ENCODE measurements at places on chromosomes 2 and 18.

DNA sequence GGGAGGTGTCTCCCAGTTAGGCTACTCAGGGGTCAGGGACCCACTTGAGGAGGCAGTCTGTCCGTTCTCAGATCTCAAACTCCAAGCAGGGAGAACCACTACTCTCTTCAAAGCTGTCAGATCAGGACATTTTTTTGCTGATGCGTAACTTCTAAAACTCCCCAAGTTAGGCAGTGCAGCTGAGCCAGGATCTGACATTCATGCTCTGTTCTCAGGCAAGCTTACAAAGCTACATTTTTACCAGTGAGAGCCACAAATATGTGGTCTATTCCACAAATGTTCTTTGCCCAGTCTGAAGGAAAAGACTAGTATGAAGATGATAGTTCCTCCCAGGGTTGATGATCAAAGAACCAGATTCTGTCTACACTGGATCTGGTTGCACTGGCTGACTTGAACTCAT, 184.1 kb downstream of the MTCL1 start:
- DNase-seq = no peak

- DNase-seq = no peak
These were observed 226.1 kb downstream of the DOK6 start for GRCh38 chr18:69626643-69627242.

DNA sequence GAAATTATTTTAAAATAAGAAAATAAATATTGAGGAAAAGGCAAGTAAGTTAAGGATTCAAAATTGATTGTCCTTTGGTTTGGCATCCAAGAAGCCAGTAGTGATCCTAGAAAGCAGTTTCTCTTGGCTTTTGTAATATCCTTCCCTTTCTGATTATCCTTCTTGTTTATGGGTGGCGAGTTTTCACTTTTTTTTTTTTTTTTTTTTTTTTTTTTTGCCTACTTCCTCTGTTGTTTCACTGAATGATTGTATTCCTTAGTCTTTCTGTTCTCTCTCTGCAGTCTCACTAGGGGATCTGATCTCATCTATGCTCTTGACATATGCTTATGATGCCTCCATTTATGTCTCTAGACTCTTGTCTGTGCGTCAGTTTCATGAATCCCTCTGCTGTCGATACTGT, 4.2 kb downstream of the NAPG start:
- DNase-seq = no peak

DNA sequence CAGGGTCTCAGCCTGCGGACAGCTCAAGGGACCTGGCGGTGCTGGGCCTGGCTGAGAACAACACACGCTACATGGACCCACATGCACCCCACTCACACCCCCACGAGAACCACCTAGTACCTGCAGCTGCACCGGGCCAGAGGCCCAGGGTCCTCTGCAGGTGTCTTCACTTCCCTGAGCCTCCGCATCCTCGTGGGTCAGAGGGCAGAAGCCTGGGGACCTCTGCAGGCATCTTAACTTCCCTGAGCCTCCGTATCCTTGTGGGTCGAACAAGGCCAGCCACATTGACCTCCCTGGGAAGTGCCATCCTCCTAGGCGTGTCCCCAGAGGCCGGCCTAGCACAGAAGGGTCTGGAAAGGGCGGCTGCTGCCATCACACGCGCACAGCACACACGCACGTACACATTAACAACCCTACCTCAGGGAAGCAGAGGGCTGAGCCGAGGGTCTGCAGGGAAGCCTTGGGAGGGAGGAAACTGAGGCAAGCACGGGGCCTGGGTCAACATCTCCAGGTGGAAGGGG, 62.5 kb upstream of the HPCAL1 start:
- DNase-seq = no peak

GRCh38 chr2:239433777-239434403, 33.1 kb upstream of the HDAC4 start:
- DNase-seq = no peak

- no peak for DNase-seq
These were observed 503.6 kb downstream of the SPAG16 start for GRCh38 chr2:213787869-213788268.

DNA sequence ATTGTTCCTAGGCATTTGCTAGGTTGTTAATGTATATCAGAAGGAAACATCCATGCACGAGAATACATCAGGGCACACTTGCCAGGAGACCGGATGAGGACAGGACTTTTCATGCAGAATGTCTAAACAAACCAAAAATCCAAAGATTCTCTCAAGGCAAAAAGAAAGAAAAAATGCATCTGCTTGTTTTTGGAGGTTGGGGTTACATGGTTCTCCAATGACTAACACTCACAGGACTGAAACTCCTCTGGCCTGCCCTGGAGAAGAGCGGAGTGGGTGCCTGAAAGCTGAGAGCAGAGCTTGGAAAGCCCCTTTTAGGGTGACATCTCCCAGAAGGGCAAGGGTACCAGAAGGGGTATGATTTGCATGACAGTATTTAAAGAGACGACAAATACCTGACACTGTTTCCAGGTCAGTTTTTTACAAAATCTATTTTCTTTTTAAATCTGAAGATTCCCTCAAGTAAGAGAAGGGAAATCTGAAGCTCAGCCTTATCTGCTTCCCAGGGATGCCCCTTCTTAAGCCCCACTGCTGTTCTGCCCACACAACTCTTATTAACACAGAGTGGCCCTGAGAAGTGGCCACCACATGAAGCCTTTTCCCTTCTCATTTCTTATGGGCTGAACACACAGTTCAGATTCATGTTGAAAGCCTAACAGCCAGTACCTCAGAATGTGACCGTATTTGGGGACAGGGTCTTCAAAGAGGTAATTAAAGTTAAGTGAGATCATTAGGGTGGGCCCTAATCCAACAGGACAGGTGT, 216.4 kb downstream of the STK39 start:
- DNase-seq = no peak

GRCh38 chr2:180694445-180695421, 285.7 kb upstream of the UBE2E3 start:
- no peak for DNase-seq

DNA sequence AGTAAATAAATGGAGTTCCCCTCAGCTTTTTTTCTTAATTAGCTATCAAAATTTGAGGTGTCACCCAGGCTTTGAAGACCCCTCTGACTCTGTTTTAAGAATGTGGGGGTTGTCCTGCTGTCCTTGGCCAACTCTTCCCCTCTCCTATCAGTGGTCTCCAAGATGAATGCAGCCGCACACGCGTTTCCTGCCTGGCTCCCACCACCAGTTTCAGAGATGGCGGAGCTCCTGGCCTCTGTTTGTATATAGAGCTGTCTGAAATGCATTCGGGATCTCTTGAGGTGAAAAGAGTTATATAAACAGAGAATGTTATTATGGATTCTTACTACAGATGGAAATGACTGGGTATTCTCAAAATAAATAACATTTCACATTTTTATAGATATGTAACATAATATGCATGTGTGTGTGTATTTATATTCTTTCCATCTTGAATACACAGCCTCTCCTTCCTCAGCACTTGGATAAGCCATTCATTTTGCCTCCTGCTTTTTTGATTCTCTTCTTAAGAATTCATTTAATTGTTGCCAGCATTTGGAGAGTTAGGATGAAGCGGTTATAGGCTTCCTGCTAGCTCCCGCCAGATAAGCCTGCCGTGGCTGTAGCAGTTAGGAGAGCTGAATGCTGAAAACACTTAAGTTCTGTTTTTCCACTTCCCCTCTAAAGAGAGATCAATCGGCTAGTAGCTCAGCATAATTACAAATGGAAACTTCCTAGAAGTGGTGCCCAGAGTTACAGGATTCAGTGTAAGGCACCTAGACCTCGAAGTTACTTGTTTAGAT, 659.3 kb upstream of the FANCL start:
- DNase-seq = no peak

- DNase-seq = no peak
These were observed 7.1 kb downstream of the ECEL1 start for GRCh38 chr2:232480201-232481190.

GRCh38 chr2:142954493-142954892, 77.0 kb downstream of the KYNU start:
- no peak for DNase-seq

GRCh38 chr2:240293557-240294461, 141.7 kb upstream of the GPC1 start:
- no peak for DNase-seq

- no peak for DNase-seq
These were observed 34.6 kb downstream of the SETBP1 start for GRCh38 chr18:44715245-44715644.

DNA sequence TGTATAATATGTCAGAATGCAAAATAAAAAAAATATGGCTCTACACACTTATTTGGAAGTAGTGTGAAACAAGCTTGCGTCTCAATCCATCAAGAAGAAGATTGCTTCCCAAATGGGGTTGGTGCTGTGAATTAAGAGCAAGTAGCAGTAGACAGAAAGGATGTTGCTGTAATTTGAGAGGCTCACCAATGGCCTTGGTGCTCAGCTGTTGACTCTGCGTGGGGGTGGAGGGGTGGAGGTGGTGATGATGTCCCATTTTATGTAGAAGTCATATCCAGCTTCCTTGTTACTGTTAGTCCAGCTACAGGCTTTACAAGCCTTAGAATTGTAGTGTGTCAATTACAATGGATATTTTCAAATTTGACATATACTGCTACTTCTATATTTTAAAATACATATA, 223.4 kb upstream of the RND3 start:
- DNase-seq = no peak

DNA sequence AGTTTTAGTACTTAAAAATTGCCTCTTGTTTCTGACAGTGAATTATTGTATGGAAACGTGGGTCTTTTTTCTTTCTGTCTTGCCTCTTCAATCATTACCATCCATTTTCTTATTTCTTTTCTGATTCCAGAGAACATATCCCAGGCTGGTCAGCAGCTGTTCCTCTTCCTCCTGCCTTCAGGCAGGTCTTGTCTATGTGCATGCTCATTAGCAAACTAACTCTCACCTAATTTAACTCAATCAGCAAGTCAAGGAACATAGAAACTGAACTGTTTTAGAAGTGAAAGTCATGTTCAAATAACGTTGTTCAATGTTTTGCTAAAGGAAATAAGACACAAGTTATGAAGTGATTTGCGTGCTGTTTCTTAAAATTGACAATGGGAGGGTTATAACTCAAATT, 241.5 kb downstream of the PTGR3 start:
- DNase-seq = no peak

- no peak for DNase-seq
These were observed 39.8 kb downstream of the TTN start for GRCh38 chr2:178767094-178768060.

- no peak for DNase-seq
These were observed 65.4 kb upstream of the MCFD2 start for GRCh38 chr2:46980786-46981573.

GRCh38 chr2:10400568-10400977, 47.6 kb downstream of the ODC1 start:
- no peak for DNase-seq

- no peak for DNase-seq
These were observed 40.3 kb upstream of the IGFBP5 start for GRCh38 chr2:216735668-216736067.

DNA sequence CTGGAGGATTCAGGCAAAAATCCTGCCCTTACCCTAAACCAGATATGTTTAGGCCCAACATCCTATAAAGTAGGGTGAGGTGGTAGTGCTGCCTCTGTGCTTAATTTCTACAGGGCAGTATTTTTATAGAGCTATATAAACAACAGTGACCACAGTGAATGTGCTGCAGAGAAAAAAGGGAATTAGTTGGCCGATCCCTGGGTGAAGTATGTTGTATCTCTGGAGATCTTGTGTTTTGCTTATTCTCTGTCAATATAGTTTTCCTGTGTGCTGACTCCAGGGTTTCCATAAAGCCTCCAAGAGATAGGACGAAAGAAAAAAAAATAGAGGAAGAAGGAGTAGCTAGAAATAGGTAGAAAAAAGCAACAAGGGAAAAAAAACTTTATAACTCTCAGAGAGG, 88.9 kb upstream of the THOC1 start:
- DNase-seq = no peak

DNA sequence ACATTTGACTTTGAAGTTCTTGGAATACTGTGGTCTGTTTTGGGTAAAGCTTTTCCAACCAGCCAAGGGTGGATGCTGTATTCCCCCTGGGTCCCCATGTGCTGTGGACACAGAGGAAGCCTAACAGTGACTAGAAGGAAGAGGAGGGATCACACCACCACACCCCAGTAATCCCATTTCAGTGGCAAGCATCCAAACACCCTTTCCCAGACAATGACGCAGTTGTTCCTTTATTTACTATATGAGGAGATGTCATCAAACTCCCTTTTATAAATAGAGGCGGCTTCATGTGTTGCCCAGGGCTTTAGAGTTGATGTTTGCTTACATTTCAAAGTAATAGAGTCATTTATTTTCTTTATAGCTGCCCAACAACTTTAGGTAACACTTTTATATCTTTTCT, 959.4 kb upstream of the GYPC start:
- DNase-seq = no peak

DNA sequence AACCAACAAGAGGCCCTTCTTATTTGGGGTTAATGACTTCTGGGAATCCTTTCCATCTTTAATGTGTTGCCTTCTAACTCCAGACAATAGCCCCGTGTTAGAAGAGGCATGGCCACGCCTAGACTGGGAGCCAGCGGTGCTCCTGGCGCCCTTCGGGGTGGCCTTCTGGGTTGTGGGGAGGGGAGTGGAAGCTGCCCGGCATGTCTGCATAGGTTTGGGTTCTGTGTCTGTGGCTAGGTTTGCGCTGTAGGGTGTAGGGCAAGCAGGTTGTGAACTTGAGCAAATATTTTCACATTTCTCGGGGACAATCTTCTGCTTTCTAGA, 40.4 kb downstream of the CELF4 start:
- no peak for DNase-seq

GRCh38 chr2:10570076-10570475, 119.7 kb downstream of the NOL10 start:
- no peak for DNase-seq

- DNase-seq = no peak
These were observed 83.7 kb downstream of the PMAIP1 start for GRCh38 chr18:59983506-59983905.

GRCh38 chr2:199693861-199694260, 157.1 kb downstream of the FTCDNL1 start:
- DNase-seq = no peak

GRCh38 chr18:53224128-53224778, 884.3 kb downstream of the DCC start:
- DNase-seq = no peak

All from stimulated activated CD4-positive, alpha-beta T cell treated with anti-CD3 and anti-CD28 coated beads, TNF-alpha, amount 100 ng/mL, for 48 hours (primary cell).